Stimulated activated CD8-positive, alpha-beta memory T cell treated with anti-CD3 and anti-CD28 coated beads, Interleukin-4, amount 100 ng/mL, for 48 hours (primary cell): ENCODE measurements at places on chromosomes 7 and 10.

DNA sequence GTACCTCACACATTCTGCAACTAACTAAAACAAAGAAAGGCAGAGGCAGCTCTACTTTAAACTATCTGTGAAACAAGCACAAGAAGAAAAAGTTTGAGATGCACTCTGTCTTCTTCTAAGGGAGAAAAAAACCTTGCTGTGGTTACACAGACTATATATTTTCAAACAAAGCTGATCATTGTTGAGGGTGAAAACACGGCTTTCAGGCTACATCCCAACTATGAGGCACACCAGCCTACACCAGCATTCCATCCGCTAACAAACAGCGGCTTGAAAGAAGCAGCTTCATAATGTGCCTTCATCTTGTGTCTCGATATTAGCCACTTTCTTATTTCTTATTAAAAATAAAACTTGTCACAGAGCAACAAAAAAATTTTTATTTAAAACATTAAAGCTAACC is 79.1 kb downstream of the USP6NL start:
- no peak for DNase-seq

- DNase-seq = no peak
Observed at GRCh38 chr7:17948526-17949238, 8.4 kb upstream of the SNX13 start.

DNA sequence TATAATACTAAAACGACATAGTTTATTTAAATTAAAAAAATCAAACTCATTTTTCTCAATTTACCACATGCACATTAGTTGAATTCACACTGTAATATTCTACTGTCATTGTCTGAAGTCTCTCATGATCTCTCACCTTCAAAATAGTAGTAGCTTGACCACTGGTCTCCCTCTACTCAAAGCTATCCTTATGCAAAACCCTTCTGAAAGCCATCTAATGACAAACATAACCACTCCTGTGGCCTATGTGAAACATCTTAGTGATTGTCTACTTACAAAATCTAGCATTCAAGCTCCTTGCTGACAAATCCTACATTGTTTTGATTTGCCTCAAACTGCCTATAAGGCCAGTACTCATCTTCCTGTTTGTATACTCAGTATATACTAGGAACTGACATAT is 606.0 kb upstream of the GHITM start:
- DNase-seq = no peak

- no peak for DNase-seq
Observed at GRCh38 chr10:116815641-116816415, 33.5 kb upstream of the ENO4 start.

DNA sequence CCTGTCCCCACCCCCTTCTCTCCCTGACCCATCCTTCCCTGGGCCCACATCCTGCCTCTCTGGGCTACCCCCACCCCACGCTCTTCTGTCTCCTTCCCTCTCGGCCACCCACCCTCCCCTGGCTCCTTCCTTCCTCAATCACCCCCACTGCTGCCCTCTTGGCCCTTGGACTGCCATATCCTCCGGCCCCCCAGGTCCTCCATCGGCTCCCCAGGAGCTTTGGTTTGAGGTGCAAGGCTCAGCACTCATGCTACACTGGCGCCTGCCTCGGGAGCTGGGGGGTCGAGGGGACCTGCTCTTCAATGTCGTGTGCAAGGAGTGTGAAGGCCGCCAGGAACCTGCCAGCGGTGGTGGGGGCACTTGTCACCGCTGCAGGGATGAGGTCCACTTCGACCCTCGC is 10.9 kb downstream of the EPHB6 start:
- DNase-seq = no peak

GRCh38 chr7:75931680-75932079 is 16.7 kb downstream of the POR start:
- no peak for DNase-seq
